Cardiac muscle cell (in vitro differentiated cells and primary cell): ENCODE measurements at places on chromosomes 1 and 21. TPM values are rescaled to one million over a fixed set of nuclear protein-coding genes. Genes with fewer than 3 reads are reported as not detected.

- no peak for DNase-seq
Measured at GRCh38 chr1:4298361-4299083, 355.9 kb upstream of the AJAP1 start.

DNA sequence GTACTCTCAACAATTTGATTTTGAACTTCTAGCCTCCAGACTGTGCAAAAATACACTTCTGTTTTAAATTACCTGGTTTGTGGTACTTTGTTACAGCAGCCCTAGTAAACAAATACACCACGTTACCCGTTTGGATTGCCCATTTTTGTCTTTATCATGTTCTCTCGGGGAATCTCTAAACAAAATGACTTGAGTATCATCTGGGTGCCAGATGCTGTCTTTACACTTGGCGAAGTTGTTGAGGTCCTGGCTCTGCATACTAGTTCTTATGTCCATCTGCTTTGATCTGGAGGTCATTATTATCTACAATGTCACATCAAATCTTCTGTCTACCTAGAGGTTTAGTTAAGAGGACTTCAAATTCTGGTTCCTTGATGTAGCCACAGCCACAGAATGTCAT, 142.4 kb upstream of the NRIP1 start:
- no peak for DNase-seq

CCDC181 gene
- 3.6 and 5.9 TPM in 2 replicates for total RNA-seq

FUBP1 gene
- 119 and 174 TPM in 2 replicates for total RNA-seq

DNA sequence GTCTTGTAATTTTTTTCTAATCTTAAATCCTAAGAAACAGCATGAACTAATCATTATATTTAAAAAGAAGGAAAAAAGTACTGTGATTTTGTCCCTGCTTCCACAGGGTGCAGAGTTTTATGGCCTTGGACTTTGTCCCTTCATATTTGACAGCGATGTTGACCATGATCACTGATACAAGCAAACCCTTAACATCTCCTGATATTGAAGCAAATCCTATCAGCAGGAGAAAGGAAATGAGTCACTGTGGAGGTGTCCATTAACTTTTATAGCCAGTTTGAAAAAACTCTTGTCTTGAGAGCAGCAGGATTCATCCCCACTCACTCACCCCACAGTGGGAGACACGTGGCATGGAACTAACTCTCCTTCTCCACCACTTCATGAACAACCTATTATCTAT, 5.1 kb upstream of the REG4 start:
- no peak for DNase-seq

DNA sequence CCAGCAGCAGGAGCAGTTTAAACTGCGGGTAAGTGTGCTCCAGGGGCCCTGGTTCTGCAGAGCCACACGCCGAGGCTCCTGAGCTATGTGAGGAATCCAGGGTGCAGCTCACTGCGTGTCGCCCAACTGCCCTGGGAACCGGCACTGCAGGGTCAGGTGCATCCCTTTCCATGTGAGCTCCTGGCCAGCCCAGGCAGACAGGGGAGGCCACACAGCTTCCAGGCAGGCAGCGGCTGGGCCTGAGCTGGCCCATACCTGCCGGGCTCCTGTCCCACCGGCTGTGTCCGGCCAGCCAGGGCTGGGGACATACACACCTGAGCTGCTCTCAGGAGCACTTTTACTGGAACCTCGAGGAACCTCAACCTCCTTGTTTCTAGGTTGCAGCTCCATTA, 18.6 kb upstream of the COL18A1 start:
- DNase-seq = no peak

- DNase-seq = no peak
Measured at GRCh38 chr21:35578347-35578782, 482.0 kb downstream of the SETD4 start.

ACOT11 gene
- total RNA-seq = 16.9 and 33.4 TPM in 2 replicates

DNA sequence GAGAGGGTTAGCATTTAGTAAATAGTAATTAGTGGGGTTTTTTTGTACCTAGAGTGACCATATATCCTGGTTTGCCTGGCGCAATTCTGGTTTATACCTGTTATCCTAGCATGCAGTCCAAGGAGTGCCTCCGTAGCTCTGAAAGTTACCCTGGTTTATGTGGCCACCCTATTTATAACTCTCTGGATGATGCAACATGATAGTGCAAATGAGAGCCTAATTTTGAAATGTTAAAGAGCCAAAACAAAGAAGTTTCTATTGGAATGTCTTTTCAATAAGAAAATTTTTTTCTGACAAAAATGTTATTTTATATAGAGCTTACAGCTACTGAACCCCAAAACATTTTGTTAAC, 5.7 kb downstream of the AHCYL1 start:
- no peak for DNase-seq

CD164L2 gene
- 0.24 TPM in 1 of 2 replicates, not detected in the other for total RNA-seq

DNA sequence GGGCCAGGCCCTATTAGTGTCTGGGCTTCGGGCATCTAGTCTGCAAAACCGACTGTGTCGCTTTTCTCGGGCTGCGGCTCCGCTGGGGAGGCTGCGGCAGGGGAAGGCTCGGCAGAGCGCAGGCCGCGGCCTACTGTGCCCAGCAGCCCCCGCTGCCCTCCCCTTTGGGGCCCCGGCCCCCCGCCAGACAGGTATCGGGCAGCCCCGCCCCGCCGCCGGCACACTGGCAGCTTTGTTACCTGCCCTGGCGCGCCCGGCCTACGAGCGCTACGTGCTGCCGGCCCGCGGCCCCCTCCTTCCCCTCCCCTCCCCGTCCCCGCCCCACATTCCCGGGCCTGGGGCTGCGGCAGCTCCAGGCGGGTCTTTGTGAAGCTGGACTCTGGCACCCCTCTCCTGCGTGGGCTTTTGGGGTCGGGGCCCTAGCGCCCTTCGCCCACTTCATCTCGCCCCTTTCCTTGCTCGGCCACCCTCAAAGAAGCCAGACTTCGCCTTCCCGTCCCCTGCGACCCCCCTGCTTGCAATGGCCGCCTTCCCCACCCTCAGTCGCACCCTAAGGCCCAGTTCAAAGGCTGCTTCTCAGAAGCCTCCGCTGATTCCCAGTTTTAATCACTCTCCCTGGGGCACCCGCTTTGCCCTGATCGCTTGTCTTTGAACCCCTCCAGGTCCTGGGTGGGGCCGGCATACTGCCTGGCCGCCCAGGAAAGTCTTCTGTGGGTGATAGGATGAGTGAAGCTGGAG, 48.9 kb upstream of the SLC2A1 start:
- peak; percentile 17 for DNase-seq

DNA sequence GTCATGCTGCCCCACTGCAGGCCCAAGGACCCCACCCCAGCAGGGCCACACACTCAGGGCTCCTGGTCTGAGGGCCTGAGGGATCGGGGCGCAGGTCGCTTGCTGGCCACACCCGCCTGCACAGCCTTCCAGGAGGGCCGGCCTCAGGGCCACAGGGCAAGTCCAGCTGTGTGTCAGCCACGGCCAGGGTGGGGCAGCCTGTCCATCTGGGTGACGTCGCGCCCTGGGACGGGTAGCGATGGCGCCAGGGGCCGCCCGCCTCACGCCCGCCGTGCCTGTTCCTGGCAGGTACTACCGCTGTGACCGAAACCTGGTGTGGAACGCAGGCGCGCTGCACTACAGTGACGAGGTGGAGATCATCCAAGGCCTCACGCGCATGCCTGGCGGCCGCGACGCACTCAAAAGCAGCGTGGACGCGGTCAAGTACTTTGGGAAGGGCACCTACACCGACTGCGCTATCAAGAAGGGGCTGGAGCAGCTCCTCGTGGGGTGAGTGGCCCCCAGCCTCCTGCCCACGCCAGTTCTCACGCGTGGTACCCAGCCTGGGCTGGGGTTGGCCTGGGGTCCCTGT, 2.5 kb downstream of the COL6A1 start:
- DNase-seq = no peak

GRCh38 chr1:52904927-52905698, 16.4 kb downstream of the ECHDC2 start:
- peak; percentile 69 for DNase-seq

DNA sequence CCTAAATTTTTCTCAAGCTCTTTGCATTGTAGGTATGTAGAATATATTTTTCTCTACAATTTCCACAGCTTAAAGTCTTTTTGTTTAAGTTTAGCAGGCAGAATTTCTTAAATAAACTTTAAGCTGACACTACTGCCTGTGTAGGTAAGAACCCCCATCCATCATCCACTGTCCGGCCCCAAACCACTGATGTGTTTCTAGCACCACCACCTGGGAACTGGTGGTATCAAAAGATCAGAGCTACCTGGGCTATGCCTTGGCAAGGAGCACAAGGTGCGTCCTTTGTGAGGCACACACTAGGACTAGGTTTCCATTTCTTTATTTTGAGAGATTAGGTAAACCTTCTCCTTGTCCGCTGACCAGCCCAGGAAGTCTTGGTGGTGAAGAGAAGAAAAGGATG, 10.5 kb upstream of the LELP1 start:
- DNase-seq = no peak

GRCh38 chr1:42657201-42657600, 1.0 kb upstream of the PPIH start:
- DNase-seq = no peak

DNA sequence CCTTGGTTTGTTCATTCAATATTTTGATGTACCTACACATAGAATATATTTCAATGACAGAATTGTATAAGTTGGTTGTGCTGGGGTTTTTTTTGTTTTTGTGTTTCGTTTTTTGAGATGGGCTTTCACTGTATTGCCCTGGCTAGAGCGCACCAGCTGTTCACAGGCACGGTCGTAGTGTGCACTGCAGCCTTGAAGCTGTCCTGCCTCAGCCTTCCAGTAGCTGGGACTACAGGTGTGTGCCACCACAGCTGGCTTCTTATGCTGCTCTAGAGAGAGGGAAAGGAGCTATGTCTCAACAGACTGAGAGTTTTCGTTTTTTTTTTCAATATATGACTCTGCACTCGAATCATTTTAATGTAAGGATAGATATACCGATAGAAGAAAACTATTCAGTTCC, 102.6 kb downstream of the NTNG1 start:
- no peak for DNase-seq

DNA sequence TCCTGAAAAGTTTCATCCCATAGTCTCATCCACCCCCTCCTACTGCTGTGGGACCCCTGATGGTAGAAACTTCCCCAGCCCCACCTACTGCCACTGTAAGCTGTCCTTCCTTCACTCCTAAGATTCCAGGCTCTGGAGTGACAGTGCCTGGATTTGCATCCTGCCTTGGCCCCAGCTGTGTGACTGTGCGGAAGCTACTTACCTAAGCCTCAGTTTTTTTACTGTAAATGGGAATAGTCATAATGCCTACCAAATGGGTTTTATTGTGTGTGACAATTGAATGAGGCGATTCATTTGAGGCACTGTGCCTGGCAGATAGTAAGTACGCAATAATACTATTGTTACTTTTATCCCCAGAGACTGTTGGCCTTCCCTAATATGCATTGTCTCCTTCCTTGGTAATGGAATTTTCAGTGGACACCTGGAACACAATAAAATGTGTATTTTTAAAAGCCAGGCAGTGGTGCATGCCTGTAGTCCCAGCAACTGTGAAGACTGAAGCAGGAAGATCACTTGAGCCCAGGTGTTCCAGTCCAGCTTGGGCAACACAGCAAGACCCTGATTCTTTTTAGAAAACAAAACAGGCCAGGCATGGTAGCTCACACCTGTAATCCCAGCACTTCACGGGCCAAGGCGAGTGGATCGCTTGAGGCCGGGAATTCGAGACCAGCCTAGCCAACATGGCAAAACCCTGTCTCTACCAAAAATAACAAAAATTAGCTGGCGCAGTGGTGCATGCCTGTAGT, 55.0 kb upstream of the ZNF326 start:
- DNase-seq = no peak
